ENCODE measurements at places on chromosomes 7 and 10.

DNA sequence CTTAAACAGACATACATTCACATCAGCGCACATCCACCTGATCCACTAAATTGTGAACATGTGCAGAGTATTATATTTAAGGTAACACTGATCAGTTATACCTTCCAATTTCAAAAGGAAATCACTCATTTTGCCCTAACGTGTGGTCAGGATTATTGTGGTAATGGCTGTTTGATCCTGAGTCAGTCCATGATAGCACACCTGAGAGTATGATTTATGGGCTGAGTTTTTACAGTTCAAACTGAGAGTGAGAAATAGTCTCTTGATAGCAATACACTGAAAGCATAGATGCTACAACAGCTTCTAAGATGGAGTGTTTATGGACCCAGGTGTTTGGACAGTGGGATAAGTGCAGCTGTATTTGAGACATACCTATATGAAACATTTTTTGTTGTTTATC lies 96.7 kb downstream of the KIF20B start:
- no peak for DNase-seq

GRCh38 chr10:96367470-96367869 lies 8.7 kb upstream of the OPALIN start:
- no peak for DNase-seq

DNA sequence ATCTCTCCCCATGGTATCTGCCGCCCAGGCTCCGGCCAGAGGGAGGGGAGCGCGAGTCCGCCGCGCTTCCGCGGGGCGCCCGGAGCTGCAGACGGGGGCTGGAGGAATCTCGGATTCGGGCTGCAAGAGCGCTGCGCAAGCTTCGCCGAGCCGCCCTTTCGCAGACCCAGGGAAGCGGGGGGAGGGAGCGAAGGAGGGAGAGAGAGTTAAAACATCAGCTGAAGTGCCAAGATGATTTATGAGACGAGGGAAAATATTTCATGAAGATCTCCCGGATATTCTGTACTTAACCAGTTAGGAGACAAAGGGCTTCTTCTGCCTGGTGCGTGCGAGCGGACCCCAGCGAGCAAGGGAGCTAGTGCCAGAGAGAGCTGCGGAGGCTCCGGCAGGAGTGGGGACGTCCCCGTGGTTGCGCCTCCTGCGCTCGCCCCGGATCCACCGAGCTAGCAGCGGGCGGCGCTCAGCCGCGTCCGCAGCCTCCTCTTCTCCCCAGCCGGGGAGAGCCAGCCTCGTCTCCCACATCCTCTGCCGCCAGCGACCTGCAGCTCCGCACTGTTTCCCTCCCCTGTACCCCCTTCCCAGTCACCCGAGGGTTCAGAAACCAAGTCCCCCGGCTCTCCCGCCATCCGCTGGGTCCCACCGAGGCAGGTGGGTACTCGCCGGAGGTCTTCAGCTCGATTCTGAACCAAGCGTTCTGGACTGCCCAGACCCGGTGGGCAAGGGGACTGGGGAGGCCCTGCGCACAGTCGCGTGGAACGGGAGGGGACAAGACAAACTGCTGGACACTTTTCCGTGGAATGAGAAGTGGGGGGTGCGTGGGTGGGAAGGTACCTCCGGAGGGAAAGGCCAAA lies 1.0 kb upstream of the PAX2 start:
- DNase-seq = no peak

DNA sequence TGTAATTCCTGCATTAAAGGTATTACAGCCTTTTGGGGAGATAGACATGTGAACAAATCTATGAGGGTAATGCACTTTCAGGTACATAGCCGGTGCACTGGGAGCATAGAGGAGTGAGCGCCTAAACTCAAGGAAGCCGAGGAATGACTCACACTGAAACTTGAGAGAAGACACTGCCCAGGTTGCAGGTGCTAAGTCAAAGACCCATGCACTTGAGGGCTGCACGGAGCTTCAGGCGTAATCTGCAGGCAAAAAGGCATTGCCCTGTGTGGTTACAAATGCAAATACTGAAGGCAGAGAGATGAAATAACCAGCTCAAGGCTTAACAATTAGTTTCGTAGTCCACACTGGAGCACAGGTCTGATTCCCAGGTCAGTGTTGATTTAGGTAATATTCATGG lies 51.0 kb upstream of the OSBPL3 start:
- DNase-seq = no peak

GRCh38 chr10:131202990-131203389 lies 108.5 kb downstream of the TCERG1L start:
- DNase-seq = no peak

Measured in CD4-positive, alpha-beta T cell treated with Interleukin-15 for 4 hours (primary cell).